Stomach (tissue), 19 donors: ENCODE measurements at places on chromosomes 16 and 17. TPM values are rescaled to one million over a fixed set of nuclear protein-coding genes. Genes with fewer than 3 reads are reported as not detected.

- DNase-seq: peak; percentile 98
Observed at GRCh38 chr17:42422958-42423712, at the start of gene CAVIN1. CAVIN1 (minus strand) TSS chr17:42423256; CDS start chr17:42423097, 159 bp downstream.

DNA sequence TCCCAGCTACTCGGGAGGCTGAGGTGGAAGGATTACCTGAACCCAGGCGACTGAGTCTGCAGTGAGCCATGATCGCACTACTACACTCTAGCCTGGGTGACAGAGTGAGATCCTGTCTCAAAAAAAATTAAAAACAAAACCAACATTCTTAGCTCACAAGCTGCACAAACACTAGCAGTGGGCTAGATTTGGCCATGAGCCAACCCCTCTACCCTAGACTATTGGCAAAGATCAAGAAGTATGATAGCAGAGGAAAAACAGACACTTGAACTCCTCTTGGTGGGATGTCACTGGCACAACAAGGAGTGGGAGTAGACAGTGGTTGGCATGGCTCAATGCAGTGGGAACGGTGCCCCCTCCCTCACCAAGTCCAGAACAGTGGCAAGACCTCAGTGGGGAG lies 19.6 kb upstream of the RIPOR1 start:
- no peak for DNase-seq

DNA sequence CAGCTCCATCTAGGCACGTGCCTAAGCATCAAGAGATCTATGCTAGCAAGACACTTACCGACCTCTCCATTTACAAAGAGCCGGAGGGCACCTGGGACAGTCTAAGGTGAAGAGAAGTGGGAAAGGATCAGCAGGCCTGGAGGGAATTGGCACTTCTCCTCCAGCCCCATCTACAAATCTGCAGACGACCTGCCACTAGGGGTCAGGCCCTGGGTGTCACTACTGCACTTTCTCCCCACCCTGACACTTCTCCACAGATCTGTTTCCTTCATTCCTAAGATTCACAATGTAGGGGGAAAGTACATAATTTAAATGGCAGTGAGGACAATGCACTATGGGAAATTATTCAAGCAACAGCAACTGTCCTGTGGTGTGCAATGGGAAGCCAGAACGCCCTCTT lies 8.1 kb downstream of the MKS1 start:
- DNase-seq: no peak

DNA sequence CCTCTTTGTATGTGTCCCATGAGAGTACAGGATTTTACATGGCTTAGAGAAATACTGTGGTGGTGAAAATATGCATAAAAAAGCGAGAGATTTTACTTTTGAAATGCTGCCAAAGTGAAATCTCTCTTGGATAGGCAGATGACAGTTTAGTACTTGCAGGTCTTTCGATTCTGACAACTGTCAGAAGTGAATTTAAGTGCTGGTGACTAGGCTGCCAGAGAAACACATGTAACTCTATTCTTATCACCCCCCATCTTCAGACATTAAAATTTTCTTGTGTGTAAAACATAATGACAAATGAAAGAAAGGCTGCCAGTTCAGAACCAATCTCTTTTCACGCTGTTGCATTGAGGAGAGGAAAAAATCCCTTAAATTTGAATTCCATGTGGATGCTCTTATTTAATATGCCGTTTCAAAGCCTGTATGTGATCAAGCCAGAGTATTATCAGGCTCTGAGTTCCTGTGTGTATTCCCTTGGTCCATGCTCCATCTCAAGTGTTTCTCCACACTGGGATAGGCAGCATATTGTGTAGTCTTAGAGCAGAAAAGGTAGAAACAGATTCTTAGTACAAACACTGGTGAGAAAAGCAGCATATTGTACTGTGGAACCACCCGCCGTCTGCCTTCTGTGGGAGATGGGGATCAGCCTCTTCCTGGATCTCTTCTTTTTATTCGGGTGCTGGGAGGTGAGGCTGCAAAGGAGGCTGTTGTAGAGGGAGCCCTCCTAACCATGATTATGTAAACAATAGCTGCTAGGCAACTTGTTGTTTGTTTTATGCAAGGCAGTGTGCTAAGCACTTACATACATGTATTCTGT lies 291.3 kb downstream of the WWOX start:
- peak; percentile 42 for DNase-seq

- DNase-seq: no peak
Observed at GRCh38 chr16:84563786-84564420, 54.0 kb downstream of the COTL1 start.

- DNase-seq: no peak
Observed at GRCh38 chr17:57067162-57067561, 17.9 kb upstream of the AKAP1 start.

- DNase-seq: no peak
Observed at GRCh38 chr17:32814836-32815235, 62.1 kb downstream of the MYO1D start.

- no peak for DNase-seq
Observed at GRCh38 chr16:17062676-17063075, 408.1 kb downstream of the XYLT1 start.

GRCh38 chr17:49708515-49709183 lies 885 bp upstream of the SLC35B1 start:
- DNase-seq: no peak

DNA sequence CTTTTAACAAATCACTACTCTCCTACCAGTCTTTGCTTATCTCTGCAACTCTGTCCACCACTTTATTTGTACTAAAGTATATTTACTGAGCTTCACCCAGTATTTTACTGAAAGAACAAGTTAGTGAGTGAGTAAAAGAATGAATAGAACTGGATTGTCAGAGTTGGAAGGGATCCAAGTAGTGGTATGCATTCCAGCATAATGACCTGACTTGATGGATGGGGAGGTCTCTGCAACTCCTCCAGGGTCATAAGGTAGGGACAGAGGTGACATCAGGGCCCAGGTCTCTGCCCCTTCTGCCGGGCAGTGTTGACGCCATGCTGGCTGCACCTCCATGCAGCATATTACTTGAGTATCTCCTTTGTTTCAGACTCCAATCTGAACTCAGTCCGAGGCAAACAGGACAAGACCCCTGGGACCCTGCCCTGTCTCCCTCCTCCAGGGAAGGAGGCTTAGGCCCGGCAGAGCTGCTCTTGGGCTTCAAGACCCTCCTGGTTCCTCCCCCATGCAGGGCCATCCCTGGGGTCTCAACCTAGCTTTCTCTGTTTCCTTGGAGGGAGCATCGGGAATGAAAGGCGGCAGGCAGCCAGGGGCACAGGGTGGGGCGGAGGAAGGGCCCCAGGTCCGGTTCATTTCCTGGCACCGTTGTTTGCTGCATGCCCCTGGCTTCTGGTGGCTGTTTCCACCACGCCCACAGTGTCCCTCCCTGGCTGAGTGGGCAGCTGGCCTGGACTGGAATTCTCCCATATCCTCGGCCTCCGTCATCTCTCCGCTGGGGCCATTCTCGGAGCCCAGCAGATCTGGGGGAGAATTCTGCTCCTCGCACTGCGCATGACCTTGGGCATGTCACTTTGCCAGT lies 12.4 kb upstream of the ITGA3 start:
- peak; percentile 69 for DNase-seq

- DNase-seq: peak; percentile 89
Observed at GRCh38 chr17:17749921-17750320, 68.7 kb downstream of the RAI1 start.

GRCh38 chr17:31476525-31477416 lies 85.3 kb downstream of the RAB11FIP4 start:
- peak; percentile 47 for DNase-seq

DNA sequence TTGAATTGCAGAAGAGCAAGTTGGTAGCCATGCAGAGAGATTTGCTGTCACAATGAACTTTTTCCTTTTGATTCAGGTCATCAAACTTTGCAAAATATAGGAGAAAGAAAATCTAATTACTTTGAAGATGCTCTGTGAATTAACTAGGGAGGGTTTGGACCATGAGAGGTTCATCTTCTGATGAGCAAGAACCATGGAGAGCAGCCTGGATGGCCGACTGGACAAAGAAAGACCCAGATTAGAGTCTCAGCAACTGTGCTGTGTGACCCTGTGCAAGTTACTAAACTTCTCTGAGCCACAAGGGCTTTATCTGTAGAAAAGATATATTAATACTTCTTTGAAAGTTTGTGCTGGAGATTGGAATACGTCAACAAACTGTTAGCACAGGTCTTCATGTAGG lies 122.6 kb upstream of the ADAMTS18 start:
- DNase-seq: no peak

- no peak for DNase-seq
Observed at GRCh38 chr16:68574479-68574878, 35.4 kb downstream of the ZFP90 start.

DNA sequence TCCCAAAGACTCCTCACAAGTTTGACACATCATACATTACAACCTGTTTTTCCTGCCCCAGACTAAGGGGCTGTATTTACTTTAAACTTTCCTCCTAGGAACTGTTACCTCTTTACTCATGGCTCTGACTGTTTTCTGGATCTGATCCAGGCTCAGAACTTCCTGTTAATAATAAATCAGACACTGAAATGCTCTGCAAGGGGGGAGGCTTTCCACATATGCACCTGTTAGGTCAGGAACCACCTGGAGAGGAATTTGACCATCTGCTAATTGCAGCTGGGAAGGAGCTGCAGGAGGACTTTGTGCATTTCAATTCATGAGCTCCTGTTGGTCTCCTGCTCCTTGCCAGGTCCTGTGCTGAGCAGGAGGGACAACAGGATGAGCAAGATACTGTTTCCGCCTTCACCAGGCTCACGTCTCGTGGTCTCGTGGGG lies 476.9 kb upstream of the CDH5 start:
- peak; percentile 64 for DNase-seq

DNA sequence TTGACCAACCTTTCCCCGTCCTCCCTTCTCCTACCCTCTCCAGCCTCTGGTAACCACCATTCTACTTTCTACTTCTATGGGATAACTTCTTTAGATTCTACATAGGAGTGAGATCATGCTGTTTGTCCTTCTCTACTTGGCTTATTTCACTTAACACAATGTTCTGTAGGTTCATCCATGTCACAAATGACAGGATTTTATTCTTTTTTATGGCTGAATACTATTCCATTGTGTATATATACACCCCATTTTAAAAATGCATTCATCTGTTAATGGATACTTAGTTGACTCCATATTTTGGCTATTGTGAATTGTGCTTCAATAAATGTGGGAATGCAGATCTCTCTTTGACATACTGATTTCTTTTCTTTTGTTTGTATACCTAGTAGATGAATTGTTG lies 115.0 kb downstream of the RAB11FIP4 start:
- no peak for DNase-seq

GRCh38 chr17:18331879-18332278 lies 16.8 kb downstream of the SMCR8 start:
- no peak for DNase-seq

DNA sequence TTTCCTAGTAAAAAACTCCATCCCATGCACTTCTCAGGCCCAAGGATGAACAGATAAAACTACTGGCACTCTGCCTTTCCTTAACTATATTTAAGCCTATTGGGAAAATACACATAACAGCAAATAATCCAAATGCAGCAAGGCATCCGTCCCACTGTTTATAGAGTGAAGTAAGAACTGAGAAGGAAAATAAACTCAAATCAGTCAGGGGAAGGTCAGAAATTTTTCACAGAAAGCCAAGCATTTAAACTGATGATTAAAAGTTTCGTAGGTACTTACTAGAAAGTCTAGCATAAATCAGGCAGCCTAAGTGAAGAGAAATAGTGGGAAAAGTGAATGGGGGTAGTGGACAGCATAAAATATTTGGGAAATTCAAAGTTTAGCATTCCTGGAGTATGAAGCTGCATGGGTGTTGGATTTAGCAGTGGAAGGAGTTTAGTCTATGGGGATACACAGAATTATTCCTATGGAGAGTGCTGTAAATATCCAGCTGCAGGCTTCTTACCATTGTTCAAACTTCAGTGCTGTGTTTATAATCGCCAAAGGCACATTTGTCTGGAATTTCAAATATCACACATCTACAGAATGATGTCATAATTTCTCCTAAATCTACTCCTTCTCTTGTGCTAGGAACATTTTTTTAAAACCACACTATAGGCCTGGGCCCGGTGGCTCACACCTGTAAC lies 1131.0 kb upstream of the GOT2 start:
- DNase-seq: peak; percentile 22

DNA sequence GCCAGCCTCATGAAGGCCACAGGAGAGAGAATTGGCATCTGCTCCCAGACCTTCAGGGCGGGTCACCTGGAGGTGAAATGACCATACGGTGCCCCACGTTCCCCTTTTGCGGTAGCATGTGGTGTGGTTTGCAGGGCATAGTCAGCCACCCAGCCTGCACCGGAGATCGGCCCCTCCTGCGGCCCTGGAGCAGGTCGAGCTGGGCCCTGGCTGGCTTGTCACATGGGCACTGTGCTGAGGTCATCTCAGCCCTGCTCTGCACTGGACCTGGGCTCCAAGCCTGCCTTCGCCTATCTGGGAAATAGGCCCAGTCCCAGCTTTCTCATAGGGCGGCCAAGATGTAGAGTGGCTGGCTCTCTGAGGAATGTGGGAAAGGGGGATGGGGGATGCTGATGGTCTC lies 16.2 kb downstream of the GSE1 start:
- DNase-seq: no peak

DNA sequence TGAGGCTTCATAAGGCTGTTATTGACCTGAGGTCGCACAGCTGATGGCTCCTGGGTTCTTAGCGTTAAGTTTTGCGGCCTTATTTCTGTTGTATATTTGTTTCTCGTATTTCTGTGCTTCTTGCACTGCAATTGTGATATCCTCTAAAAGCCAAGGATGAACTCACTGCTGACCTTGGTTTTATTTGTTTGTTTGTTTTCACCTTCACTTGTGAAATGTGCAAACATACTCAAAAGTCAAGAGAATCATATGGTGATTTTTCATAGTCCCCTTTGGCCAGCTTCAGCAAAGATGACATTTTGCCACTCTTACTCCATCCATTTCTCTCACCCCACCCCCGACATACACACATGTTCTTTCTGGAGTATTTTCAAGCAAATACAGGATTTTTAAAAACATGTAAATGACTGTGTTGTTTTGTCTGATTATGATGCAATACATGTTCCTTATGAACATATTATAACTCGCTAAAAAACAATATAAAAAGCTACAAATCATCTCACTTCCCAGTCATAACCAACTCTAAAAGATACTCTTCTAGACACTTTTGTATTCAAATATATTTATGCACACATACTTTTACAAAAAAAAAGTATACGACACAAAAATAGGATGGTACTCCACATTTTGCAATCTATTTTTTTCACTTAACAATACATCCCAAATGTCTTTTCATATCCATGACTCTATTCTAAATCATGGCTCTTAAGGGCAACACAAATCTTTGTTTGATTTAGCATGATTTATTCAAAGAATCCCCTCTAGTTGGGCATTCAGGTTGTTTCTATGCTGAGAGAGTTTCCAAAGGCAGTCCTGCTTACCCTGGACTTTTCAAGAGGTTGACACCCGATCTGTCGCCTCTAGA lies 5.7 kb upstream of the ZCCHC14 start:
- DNase-seq: no peak

CCP110 gene
- total RNA-seq: 24.3 TPM

FGF11 gene
- 15.6 TPM for total RNA-seq

ADAP2 gene
- 4.6 TPM for total RNA-seq

LRRC37A2 gene
- 10.1 TPM for total RNA-seq

TBC1D28 gene
- not detected for total RNA-seq

MT1B gene
- not detected for total RNA-seq

CHD9NB gene
- total RNA-seq: 0.58 TPM

ZNF213 gene
- 1.3 TPM for total RNA-seq

ENPP7 gene
- total RNA-seq: not detected

CEMP1 gene
- not detected for total RNA-seq

DHRS7C gene
- total RNA-seq: not detected

KIF19 gene
- not detected for total RNA-seq

HCFC1R1 gene
- total RNA-seq: 21.7 TPM

PRAC1 gene
- total RNA-seq: not detected
